Pericardium fibroblast (primary cell): ENCODE measurements at places on chromosomes 7 and 10. TPM values are rescaled to one million over a fixed set of nuclear protein-coding genes. Genes with fewer than 3 reads are reported as not detected.

AGAP6 gene
- 1.6 and 2.1 TPM in 2 replicates for total RNA-seq

HYAL4 gene
- total RNA-seq, result not detected in 2 replicates

PALD1 gene
- total RNA-seq, result 0.12 and 3.7 TPM in 2 replicates

RHOBTB1 gene
- total RNA-seq, result 9.2 and 20.5 TPM in 2 replicates

ELAPOR2 gene
- 3.0 and 11.8 TPM in 2 replicates for total RNA-seq

HOXA7 gene
- total RNA-seq, result 0.26 and 0.58 TPM in 2 replicates

ICA1 gene
- total RNA-seq, result 0.23 TPM in 1 of 2 replicates, not detected in the other

HOXA5 gene
- 1.3 and 35.0 TPM in 2 replicates for total RNA-seq

IFRD1 gene
- total RNA-seq, result 37.8 and 42.5 TPM in 2 replicates

C10orf143 gene
- total RNA-seq, result 0.77 and 1.1 TPM in 2 replicates

STAMBPL1 gene
- 13.0 and 36.9 TPM in 2 replicates for total RNA-seq

GARIN1A gene
- 0.23 and 0.51 TPM in 2 replicates for total RNA-seq

MSMB gene
- total RNA-seq, result not detected in 2 replicates

ADAMTS14 gene
- total RNA-seq, result 0.17 and 1.1 TPM in 2 replicates

INSYN2A gene
- under 0.01 TPM in 2 replicates for total RNA-seq

IGFBP3 gene
- total RNA-seq, result 134 and 277 TPM in 2 replicates

NPFFR1 gene
- total RNA-seq, result not detected in 2 replicates

ANXA8L1 gene
- total RNA-seq, result 9.3 TPM in 1 of 2 replicates, not detected in the other

TRIM50 gene
- not detected in 2 replicates for total RNA-seq

PNLIPRP1 gene
- not detected in 2 replicates for total RNA-seq

CCDC3 gene
- total RNA-seq, result 2.4 and 2.9 TPM in 2 replicates

C10orf95 gene
- not detected in 2 replicates for total RNA-seq

CPED1 gene
- total RNA-seq, result 6.1 and 6.9 TPM in 2 replicates

VAX1 gene
- total RNA-seq, result not detected in 2 replicates

NME8 gene
- total RNA-seq, result not detected in 2 replicates

NUPR2 gene
- not detected in 2 replicates for total RNA-seq

PNLIPRP2 gene
- total RNA-seq, result not detected in 2 replicates

ZNF3 gene
- 12.5 and 12.9 TPM in 2 replicates for total RNA-seq

OR2A25 gene
- not detected in 2 replicates for total RNA-seq

CPA5 gene
- 0.12 TPM in 1 of 2 replicates, not detected in the other for total RNA-seq

NEURL1 gene
- total RNA-seq, result under 0.01 and 2.4 TPM in 2 replicates

TET1 gene
- total RNA-seq, result 4.2 and 5.4 TPM in 2 replicates

ATP6V0A4 gene
- 0.58 TPM in 1 of 2 replicates, not detected in the other for total RNA-seq

RPEL1 gene
- total RNA-seq, result 0.09 and 0.12 TPM in 2 replicates

GPRIN2 gene
- 0.58 TPM in 1 of 2 replicates, not detected in the other for total RNA-seq

EGR2 gene
- total RNA-seq, result 3.3 and 5.1 TPM in 2 replicates

TMEM213 gene
- not detected in 2 replicates for total RNA-seq

CCDC136 gene
- total RNA-seq, result 0.77 and 5.5 TPM in 2 replicates
